ENCODE measurements at places on chromosomes 5 and 9. TPM values are rescaled to one million over a fixed set of nuclear protein-coding genes. Genes with fewer than 3 reads are reported as not detected.

- no peaks in the 10 kb centered on the region for H3K27me3 ChIP-seq
- no peaks in the 10 kb centered on the region for H3K4me1 ChIP-seq
- no peak overlapping the region for H3K27ac ChIP-seq
- no peak overlapping the region for H3K4me3 ChIP-seq
- H3K36me3 ChIP-seq = no peaks in the 10 kb centered on the region
- DNase-seq = no peak
Measured at GRCh38 chr5:87195104-87195591, 72.5 kb upstream of the RASA1 start.

- H3K4me3 ChIP-seq = no peak overlapping the region
- no peak for DNase-seq
- no peaks in the 10 kb centered on the region for H3K27me3 ChIP-seq
- H3K4me1 ChIP-seq = peaks cover 8% of the 10 kb centered on the region
- no peaks in the 10 kb centered on the region for H3K36me3 ChIP-seq
Measured at GRCh38 chr5:134503937-134504437, 21.5 kb upstream of the JADE2 start.

- H3K27me3 ChIP-seq = no peaks in the 10 kb centered on the region
- H3K27ac ChIP-seq = no peak overlapping the region
- H3K36me3 ChIP-seq = no peaks in the 10 kb centered on the region
- no peaks in the 10 kb centered on the region for H3K4me1 ChIP-seq
Measured at GRCh38 chr9:80804873-80805272, 884.5 kb downstream of the TLE1 start.

- DNase-seq = no peak
- H3K4me1 ChIP-seq = no peaks in the 10 kb centered on the region
- no peaks in the 10 kb centered on the region for H3K27me3 ChIP-seq
- no peak overlapping the region for H3K27ac ChIP-seq
Measured at GRCh38 chr9:93258818-93259489, 75.0 kb downstream of the WNK2 start.

DNA sequence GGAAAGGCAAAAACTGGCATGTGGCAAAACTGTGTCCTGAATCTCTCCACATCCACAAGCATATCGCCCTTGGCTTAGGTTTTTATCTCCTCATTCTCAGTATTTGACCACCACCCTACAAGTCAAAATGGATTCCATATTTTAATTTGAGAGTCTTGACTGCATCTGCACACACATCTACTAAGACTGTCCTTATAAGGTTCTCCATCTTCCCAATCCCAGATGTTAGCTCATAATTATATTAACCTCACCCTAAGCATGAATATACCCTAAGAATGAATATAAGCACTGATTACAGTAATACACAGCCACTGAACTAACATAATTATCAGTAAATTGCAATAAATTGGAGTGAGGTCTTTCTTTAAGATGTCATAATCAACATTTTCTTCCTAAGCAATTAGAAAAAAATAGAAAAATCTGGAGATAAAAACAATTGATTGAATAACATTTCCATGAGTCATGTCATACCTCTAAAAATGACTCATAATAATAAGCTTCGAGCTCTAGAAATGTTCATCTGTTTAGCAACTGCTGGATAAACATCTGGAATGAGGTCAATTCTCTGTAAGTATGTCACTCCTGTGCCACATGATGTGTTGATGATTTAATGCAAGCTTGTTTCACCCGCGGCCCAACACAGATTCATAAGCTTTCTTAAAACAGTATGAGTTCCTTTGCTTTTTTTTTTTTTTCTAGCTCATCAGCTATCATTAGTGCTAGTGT lies 39.9 kb upstream of the PAM start:
- H3K4me3 ChIP-seq = no peak overlapping the region
- no peaks in the 10 kb centered on the region for H3K36me3 ChIP-seq
- peaks cover 11% of the 10 kb centered on the region for H3K4me1 ChIP-seq
- H3K27me3 ChIP-seq = no peaks in the 10 kb centered on the region
- H3K27ac ChIP-seq = no peak overlapping the region

Gene FAM163B
- not detected for total RNA-seq

Gene TSLP
- total RNA-seq = not detected

Gene PCDHGA10
- 18.4 TPM for total RNA-seq

Gene LEAP2
- total RNA-seq = 2.9 TPM
